Esophagus squamous epithelium (tissue), 5 donors: ENCODE measurements at places on chromosomes 11 and 22. TPM values are rescaled to one million over a fixed set of nuclear protein-coding genes. Genes with fewer than 3 reads are reported as not detected.

Gene CNTF
- total RNA-seq: 3.2 TPM

DNA sequence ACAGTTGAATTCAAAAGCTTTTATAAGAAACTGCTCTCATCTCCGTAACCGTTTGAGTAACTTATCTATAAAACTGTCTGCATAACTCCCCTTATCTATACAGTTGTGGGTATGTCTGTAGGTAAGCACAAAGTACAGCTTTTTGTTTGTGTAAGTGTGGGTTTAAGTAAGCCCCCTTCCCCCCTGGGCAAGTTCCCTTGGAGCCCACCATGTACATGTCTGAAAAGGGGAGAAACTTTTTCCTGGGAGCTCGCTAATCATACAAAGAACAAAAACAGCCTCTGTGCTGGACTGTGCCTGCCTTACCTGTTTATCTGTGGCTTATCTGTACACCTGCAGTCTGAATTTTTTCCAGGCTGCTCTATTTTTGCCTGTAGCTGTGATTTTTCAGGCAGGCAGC lies 36.3 kb upstream of the TMEM45B start:
- H3K36me3 ChIP-seq: no peaks in the 10 kb centered on the region
- peaks cover 3% of the 10 kb centered on the region for H3K4me1 ChIP-seq
- no peak overlapping the region for H3K27ac ChIP-seq
- DNase-seq: no peak

DNA sequence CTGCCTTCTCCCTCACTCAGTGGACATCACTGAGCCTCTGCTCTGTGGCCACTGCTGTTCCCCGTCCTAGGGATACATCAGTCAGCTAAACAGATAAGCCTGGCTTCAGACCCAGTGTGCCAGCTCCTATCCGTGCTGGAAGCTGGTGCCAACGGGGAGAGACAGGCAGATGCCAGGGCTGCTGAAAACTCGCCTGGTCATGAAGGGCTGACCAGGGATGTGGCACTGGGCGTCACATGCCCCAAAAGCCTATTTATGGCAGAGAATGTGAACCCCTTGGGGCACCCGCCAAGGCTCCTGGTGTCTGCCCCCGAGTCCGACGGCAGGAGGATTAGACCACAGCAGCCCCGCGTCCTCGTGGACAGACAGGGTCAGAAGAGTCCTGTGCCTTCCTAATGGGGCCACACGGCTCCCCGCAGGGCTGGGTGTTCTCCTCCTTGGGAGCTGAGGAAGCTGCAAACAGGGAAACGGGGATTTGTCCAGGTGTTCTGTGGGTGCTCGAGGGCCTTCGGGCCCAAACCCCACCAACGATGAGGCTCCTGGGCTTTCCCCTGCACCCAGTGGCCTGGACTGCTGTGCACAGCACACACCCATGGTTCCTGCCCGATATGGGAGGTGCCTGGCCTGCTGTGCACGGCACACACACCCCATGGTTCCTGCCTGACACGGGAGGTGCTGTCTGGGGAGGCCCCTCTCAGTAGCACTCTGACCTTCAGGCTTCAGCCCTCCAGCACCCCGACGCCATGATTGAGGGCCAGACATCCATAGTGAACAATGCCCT lies 19.9 kb downstream of the ANO1 start:
- DNase-seq: no peak
- H3K27ac ChIP-seq: no peak overlapping the region
- no peaks in the 10 kb centered on the region for H3K4me1 ChIP-seq

DNA sequence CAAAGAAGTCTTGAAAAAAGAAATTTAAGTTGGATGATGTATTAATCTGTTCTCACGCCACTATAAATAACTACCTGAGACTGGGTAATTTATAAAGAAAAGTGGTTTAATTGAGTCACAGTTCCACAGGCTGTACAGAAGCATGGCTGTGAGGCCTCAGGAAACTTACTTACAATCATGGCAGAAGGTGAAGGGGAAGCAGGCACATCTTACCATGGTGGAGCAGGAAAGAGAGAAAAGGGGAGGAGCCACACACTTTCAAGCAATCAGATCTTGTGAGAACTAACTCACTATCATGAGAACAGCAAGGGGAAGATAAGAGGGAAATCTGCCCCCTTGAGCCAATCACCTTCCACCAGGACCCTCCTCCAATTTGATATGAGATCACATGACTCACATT lies 65.7 kb upstream of the AMOTL1 start:
- H3K27ac ChIP-seq: no peak overlapping the region
- no peaks in the 10 kb centered on the region for H3K36me3 ChIP-seq
- H3K27me3 ChIP-seq: no peaks in the 10 kb centered on the region
- no peak for DNase-seq
- H3K4me3 ChIP-seq: no peak overlapping the region
- peaks cover 23% of the 10 kb centered on the region for H3K4me1 ChIP-seq

DNA sequence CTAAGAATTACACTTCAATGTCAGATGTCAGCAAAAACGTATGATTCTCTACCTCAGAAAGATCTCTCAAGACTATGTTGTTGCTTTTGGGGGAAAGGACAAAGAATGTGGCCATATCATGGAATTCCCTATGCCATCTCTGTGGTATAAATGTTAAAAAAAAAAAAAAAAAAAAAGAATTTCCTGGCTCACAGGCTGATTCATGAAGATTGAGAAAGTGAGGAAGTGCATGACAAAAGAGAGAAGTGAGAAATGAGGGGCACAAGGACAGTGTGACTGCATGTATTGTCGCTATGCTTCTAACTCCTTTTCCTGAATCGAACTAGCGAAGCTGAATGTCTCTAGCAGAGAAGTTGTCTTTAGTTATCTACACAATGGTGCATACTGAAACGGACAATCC lies 80.6 kb upstream of the CARD18 start:
- no peaks in the 10 kb centered on the region for H3K4me1 ChIP-seq
- H3K4me3 ChIP-seq: no peak overlapping the region
- no peak for DNase-seq
- H3K27ac ChIP-seq: no peak overlapping the region
- no peaks in the 10 kb centered on the region for H3K27me3 ChIP-seq

DNA sequence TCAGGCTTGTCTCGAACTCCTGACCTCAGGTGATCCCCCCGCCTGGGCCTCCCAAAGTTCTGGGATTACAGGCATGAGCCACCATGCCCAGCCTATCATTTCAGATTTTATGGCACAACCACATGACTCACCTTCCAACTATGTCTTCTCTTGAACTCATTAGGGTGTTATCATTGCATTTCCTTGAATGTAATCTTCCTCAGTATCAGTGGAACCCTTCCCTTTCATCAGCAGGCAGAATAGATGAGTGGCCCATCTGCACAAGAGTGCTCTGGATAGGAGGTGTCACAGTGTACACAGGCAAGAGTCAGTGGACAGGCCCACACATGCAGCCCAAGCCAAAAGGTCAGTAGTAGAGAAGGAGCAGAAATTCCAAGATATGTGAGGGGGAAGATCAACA lies 29.1 kb upstream of the AQP11 start:
- H3K36me3 ChIP-seq: no peaks in the 10 kb centered on the region
- H3K27ac ChIP-seq: no peak overlapping the region
- no peak overlapping the region for H3K4me3 ChIP-seq
- H3K4me1 ChIP-seq: no peaks in the 10 kb centered on the region
